Stimulated activated CD8-positive, alpha-beta memory T cell treated with anti-CD3 and anti-CD28 coated beads, Interleukin-2, amount 100 ng/mL, for 48 hours (primary cell): ENCODE measurements at places on chromosomes 12 and 14.

DNA sequence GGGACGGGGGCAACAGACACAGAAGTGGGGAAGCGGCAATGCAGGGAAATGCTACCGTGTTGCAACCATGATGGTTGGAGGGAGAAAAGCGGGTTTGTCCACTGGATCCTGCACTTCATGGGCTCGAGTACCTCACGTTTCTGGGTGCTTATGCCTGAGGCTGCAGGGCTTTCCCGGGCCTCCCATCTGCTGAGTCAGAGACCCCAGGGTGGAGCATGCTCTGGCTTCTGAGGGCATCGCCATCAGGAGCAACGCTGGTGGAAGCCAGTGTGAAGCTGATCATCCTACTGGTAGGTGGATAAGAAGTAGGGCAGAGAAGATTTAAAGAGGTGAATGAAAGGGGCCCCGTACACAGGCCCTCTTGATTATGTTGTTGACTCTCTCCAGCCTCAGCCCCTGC lies 5.0 kb upstream of the ADGRD1 start:
- DNase-seq: no peak

GRCh38 chr14:23365732-23366425 lies 907 bp upstream of the EFS start:
- DNase-seq: no peak

DNA sequence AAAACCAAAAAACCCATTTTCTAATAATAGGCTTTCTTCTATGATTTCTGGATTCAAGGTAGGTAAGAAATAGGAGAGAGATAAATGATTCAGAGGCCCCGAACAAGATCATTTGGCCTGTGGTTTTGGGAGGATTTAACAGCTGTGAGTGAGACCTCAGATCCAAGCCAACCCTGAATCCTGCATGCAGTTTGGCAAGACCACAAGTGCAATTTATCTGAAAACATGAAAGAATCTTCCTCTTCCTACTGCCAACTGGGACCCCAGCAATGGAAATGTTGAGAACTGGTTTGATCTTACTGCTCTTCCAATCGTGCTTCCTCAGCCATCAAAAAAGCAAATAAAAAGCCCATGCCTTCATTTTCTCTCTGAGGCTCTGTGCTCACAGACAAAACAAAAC lies 519.7 kb upstream of the TBX3 start:
- no peak for DNase-seq

- DNase-seq: no peak
Measured at GRCh38 chr12:15546102-15546701, 223.9 kb downstream of the PTPRO start.

DNA sequence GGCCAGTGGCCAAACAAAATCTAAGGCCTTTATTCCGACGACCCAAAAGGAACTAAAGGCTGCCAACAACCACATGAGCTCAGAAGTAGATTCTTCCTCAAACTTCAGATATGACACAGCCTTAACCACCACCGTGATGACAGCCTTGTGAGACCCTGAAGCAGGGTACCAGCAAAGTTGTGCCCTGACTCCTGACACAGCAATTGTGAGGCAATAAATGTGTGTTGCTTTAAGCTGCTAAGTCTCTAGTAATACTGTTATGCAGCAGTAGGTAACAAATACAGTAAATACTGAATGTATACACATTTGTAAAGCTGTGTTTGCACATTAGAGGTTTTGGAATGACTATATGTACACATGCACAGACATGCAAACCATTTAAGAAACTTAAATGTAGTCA lies 10.7 kb upstream of the SLC6A13 start:
- DNase-seq: no peak

- DNase-seq: no peak
Measured at GRCh38 chr12:93134175-93134890, 205.2 kb upstream of the EEA1 start.

DNA sequence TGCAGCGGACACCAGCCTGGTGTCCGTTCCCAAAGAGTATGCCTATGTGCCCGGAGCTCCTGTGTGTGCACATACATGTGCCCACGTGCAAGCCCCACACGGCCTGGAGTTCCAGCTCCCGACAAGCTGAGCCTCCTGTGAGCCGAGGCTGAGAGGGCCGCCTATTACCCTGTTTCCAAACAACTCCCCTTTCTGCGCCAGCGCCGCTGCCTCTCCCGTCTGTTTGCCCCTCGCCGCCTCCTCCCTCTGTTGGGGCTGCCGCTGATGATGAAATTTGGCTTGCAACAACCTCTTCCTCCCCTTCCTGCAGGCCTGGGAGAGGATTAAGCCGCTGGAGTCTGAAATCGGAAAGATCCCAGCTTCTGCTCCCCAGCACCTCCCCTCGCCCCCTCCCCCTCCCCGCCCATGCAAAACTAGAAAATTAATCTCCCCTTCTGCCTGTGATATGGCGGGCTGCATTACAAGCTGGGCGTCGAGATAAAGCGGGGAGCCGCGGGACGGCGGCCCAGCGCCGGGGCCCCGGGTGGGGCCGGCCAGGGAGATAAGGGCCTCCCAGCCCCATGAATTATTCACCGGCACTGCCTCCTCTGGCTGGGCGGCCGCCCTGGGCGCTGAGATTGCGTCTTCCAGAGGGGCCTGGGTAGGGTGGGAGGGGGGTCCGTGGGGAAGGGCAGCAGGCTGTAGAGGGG lies 6.8 kb upstream of the ASIC1 start:
- DNase-seq: no peak

GRCh38 chr14:104537613-104537988 lies 42.0 kb upstream of the C14orf180 start:
- no peak for DNase-seq

DNA sequence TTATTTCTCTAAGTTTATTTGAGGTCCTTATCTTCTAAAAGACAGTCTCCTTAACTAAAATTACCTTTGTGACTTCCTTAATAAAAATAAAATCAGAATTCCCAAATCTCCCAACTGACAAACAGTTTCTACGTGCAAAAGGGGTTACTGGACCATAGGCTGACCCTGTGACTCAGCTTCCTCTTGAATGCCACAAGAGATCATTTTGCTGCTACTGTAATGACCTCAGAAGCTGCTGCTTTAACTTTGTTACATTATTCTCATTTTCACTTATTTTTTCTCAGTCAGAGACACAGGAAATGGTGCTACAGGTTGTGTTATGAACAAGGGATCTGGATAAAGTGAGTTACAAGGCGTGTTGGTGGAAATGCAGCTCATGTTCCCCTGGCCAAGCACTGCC lies 132.2 kb upstream of the TMTC2 start:
- no peak for DNase-seq

DNA sequence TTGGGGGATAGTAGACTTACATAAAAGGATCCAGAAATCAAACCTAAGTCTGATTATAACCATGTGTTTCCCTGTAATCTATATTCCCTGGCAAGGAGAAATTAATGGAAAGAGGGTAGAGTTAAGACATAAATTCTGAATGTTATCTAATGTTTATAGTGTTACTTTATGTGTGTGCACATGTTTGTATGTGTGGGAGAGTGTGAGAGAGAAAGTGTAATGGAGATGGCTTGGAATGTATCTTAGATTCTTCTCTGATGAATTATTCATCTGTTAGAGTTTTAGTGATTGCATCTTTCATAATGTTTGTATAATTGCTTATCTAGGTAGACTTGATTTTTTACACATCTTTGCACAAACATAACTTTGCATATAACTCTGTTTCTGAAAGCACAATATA lies 490.9 kb downstream of the FLRT2 start:
- DNase-seq: no peak

GRCh38 chr12:15756822-15757221 lies 32.4 kb downstream of the EPS8 start:
- no peak for DNase-seq

DNA sequence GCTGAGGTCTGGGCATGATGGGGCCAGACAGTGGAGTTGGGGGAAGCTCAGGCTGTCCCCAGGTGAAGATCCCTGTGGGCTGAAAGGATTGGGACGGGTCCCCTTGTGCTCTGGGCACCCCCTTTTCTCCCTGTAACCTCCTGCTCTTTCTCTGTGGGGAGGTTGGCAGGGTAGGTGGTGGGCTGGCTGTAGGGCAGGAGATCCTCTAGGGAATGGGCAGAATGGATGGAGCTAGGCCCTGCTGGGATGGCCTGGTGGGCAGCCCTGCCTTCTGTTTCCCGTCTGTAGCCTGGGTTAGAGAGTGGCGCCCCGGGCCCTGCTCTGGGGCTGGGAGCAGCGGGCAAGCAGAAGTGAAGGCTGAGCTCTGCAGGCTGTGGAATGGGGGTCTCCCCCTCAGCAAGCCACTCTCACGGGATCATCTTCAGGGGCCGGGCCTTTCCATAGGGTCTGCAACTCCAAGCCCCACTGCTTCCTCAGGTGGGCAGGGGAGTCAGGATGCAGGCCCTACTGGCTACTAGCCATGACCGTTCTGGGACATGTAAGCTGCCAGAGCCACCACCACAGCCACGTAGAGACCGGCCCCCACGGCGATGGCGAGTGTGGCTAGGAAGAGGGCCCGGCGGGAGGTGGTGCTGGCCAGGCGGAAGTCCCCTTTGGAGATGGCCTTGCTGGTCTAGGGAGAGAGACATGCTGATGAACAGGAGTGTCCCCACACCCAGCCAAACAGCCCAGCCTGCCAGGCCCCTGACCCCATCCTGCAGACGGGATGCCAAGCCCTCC lies 18.8 kb downstream of the SYNDIG1L start:
- DNase-seq: no peak

- no peak for DNase-seq
Measured at GRCh38 chr14:73877790-73878189, 8.9 kb upstream of the ZNF410 start.

GRCh38 chr12:57055824-57056223 lies 5.9 kb upstream of the MYO1A start:
- no peak for DNase-seq

DNA sequence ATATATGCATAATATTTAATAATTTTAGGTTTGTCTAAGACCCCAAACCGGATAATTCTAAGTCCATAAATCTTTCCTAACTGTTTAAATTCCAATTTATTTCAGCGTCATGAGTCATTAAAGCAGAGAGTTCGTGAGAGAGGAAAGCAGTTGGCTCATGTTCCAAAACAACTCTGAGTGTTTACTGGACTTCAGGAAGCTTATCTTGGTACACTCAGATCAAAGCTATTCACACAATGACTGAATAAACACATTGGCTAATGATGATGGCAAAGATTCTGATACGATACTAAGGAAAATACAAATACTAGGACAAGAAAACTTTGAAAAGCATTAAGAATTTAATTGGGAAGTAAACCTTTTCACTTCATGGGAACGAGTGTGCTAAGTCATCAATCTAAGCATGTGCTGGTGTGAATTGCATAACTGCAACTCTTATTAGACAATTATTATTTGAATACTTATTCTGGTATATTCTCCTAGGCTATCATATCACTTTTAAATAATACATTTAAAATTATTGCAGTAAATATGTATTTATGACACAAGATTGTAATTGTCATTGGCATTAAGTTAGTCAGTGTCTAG lies 34.8 kb upstream of the CLEC14A start:
- DNase-seq: no peak

GRCh38 chr12:27622436-27623195 lies 73.6 kb upstream of the REP15 start:
- no peak for DNase-seq

GRCh38 chr14:103698380-103699260 lies 16.6 kb downstream of the XRCC3 start:
- DNase-seq: no peak

DNA sequence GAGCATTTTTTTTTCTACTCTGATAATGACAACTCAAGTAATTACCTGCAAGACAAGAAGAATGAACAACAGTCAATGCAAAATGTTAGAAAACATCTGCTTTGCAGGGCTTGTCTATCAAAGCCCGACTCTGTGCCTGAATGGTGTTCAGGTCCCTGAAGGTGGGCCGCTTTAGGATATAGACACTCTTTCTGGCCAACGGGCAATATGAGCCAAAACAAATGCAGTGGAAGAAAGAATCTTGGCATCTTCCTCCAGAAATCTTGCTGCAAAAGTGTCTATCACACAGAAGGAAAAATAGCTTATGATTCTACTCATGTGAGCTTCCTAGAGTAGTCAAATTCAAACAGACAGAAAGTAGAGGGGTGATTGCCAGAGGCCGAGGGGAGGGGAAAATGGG lies 32.7 kb downstream of the FOS start:
- DNase-seq: no peak

- DNase-seq: no peak
Measured at GRCh38 chr12:110745542-110746284, 3.0 kb upstream of the PPP1CC start.

DNA sequence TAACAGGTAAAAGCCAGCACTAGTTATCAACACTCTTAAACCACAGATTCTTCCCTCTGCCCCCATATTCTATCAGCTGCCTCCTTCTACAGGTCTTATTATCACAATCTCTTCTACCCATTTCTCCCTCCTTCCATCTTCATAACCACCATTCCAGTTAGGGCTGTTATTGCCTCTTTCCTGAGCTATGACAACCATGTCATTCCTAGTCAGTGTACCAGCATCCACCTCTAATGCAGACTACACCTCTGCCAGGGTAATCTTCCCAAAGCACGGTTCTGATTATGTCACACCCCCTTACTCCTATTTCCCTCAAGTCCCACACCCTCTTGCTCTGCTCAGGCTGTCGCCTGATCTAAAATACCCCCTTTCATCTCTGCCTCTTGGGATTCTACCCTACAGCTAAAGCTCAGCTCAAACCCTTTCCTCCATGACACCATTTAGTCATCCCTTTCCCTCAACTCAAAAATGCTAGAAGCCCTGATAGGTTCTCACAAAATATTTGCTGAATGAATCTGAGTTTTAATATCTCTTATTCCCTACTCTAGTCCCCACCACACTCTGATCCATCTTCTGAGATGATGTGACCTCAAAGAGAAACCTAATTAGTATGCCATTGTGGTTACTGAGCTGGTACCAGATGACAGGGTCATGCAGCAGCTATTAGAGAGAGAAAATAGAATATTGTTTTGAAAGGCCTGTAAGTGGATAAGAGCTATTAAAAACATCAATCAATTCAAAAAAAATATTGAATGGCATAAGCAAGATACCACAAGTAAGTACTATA lies 11.7 kb downstream of the RACGAP1 start:
- DNase-seq: no peak

- peak; percentile 87 for DNase-seq
Measured at GRCh38 chr14:93959239-93960107, 16.9 kb downstream of the ASB2 start.

- DNase-seq: no peak
Measured at GRCh38 chr12:20395791-20396550, 27.6 kb downstream of the PDE3A start.

- no peak for DNase-seq
Measured at GRCh38 chr14:99081156-99081765, 190.7 kb downstream of the BCL11B start.

GRCh38 chr12:54526812-54527630 lies 22.4 kb upstream of the PDE1B start:
- DNase-seq: peak; percentile 37

- DNase-seq: peak; percentile 62
Measured at GRCh38 chr14:99272899-99273765, 1.1 kb upstream of the BCL11B start.

DNA sequence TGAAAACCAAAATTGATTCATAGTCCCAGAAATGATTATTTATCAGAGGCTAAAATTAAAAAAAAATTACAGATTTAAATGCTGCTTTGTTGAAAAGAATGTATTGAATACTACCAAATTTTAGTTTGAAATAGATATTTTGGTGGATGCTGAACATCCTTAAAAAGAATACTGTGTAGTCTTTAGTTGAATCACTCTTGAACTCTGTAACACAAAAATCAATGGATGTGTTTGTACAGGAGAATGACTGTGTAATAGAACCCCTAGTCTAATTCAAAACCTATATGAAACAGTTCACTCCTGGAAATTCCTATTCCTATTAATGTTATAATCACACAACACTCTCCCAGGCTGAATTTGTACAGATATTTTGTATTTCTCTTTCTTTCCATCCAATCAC lies 1.5 kb upstream of the TSPAN8 start:
- DNase-seq: no peak

GRCh38 chr12:26809611-26810285 lies 23.2 kb downstream of the ITPR2 start:
- no peak for DNase-seq
